ENCODE measurements at places on chromosomes 16 and 17. TPM values are rescaled to one million over a fixed set of nuclear protein-coding genes. Genes with fewer than 3 reads are reported as not detected.
A peak's percentile ranks its signal among the peaks of the same experiment; 100 is the strongest.

DNA sequence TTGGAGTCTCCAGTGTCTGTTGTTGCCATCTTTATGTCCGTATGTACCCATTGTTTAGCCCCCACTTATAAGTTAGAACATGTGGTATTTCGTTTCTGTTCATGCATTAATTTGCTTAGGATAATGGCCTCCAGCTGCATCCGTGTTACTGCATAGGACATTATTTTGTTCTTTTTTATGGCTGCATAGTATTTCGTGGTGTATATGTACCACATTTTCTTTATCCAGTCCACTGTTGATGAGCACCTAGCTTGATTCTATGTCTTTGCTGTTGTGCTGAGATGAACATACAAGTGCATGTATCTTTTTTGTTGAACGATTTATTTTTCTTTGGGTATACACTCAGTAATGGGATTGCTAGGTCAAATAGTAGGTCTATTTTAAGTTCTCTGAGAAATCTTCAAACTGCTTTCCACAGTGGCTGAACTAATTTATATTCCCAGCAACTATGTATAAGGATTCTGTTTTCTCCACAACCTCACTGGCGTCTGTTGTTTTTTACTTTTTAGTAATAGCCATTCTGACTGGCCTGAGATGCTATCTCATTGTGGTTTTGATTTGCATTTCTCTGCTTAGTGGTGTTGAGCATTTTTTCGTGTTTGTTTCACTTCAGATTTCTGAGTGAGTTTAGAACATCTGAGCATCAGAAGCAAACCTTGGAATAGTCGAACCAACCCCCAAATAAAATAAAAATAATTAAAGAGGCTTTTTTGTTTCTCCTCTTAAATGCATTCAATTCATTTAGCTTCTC lies 304.7 kb downstream of the ZFHX3 start:
- DNase-seq, result no peak
- H3K27me3 ChIP-seq, result no peaks in the 10 kb centered on the region
- no peak overlapping the region for H3K4me3 ChIP-seq
- H3K36me3 ChIP-seq, result no peaks in the 10 kb centered on the region
- peaks cover 9% of the 10 kb centered on the region for H3K4me1 ChIP-seq
- no peak overlapping the region for H3K27ac ChIP-seq

Gene CXCL16
- 4.0 TPM for total RNA-seq

Gene NLRC3
- 0.09 TPM for total RNA-seq

Gene KRT23
- not detected for total RNA-seq

Gene PRAC1
- 129 TPM for total RNA-seq

DNA sequence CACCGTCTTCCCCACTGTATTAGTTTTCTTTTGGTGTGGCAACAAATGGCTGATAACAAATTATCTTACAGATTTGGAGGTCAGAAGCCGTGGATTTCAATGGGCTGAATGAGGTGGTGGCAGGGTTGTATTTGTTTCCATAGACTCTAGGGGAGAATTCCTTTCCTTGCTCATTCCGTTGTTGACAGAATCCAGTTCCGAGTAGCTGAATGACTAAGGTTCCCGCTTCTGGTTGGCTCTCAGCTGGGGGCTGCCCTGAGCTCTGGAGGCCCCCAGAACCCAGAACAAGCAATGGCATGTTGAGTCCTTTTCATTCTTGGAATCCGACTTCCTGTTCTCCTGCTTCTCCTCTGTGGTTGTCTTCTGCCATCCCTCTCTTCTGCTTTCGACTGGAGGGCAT lies 280.4 kb downstream of the SNX29 start:
- H3K4me3 ChIP-seq, result no peak overlapping the region
- DNase-seq, result no peak
- H3K4me1 ChIP-seq, result no peaks in the 10 kb centered on the region

GRCh38 chr16:85777583-85778310 lies 21.6 kb downstream of the EMC8 start:
- no peaks in the 10 kb centered on the region for H3K4me1 ChIP-seq
- H3K27ac ChIP-seq, result no peak overlapping the region
- DNase-seq, result no peak
- H3K36me3 ChIP-seq, result peaks cover 42% of the 10 kb centered on the region
- H3K4me3 ChIP-seq, result no peak overlapping the region

Gene IQCK
- 14.1 TPM for total RNA-seq

DNA sequence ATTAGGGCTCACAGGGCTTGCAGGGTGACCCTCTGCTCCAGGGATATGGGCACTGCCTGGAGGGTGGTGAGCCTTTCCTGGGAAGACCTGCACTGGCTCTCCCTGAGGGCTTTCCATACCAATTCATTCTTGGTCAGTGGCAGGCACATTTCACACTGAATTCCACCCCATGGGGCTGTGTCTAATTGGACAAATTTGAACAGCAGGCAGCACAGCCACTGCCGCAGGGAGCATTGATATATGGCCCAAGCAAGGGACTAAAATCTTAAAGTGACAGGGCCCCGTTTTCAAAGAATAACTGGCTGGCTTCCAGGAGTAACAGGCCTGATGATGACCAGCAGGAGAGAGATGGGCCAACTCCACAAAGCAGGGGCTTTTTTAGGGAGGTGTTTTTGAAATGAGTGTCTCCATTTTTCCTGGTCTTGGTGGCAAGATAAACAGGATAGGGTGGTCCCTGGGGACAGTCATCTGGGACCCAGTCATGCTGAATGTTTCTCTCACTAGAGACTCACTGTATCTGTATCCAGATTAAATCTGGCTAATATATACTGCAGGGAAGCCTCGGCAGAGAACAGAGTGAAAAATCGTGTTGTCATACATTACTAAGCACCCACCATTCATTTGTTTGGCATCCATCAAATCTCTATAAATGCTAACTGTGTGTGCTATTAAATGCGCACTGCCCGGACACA lies 74.1 kb upstream of the TBX2 start:
- DNase-seq, result peak; percentile 67
- H3K4me3 ChIP-seq, result no peak overlapping the region
- peaks cover 17% of the 10 kb centered on the region for H3K4me1 ChIP-seq
- no peaks in the 10 kb centered on the region for H3K27me3 ChIP-seq
- H3K27ac ChIP-seq, result no peak overlapping the region

GRCh38 chr17:81166033-81166492 lies at the start of gene AATK:
Gene AATK, minus strand, starts transcription at chr17:81166221. Its CDS starts 229 bp downstream, at chr17:81165992.
- H3K27ac ChIP-seq, result no peak within 1 kb of the TSS
- DNase-seq, result no peak
- peak within 1 kb of the TSS; percentile 24 for H3K4me3 ChIP-seq
- no peaks in the 10 kb centered on the region for H3K36me3 ChIP-seq

DNA sequence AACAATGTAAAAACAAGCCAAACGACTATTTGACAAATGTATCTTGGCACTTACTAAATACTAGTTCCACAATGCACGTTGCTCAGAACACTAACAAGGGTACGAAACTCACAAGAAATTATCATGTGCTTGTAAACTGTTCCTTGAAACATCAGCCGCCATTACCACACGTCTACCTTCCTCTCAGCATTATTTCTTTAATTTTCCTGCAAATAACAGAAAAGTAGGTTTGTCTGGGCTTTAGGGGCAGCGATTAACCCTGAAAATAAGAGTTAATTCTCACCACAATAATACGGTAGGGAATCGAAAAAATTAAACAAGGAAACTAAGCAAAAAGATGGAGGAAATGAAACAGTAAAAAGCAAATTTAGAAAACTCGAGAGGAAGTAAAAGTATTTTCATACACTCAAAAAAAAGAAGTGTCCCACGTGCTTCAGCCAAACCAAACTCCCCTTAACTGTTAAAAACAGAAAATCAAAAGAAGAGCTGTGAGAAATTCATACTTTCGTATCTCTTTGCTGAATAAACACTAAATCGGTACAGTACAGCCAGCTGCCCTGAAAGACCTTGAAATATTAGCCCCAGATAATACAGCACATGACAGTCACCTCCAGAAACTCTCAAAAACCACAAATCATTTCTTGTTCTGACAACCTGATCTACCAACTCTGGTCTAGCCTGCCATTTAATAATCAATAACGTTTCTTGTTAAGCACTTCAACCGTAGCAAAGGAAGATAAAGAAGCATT lies 1.2 kb downstream of the ARHGAP17 start:
- DNase-seq, result no peak
- H3K4me1 ChIP-seq, result peaks cover 45% of the 10 kb centered on the region
- no peaks in the 10 kb centered on the region for H3K27me3 ChIP-seq
- peak overlapping the region; percentile 85 for H3K27ac ChIP-seq
- H3K4me3 ChIP-seq, result peak overlapping the region; percentile 79

DNA sequence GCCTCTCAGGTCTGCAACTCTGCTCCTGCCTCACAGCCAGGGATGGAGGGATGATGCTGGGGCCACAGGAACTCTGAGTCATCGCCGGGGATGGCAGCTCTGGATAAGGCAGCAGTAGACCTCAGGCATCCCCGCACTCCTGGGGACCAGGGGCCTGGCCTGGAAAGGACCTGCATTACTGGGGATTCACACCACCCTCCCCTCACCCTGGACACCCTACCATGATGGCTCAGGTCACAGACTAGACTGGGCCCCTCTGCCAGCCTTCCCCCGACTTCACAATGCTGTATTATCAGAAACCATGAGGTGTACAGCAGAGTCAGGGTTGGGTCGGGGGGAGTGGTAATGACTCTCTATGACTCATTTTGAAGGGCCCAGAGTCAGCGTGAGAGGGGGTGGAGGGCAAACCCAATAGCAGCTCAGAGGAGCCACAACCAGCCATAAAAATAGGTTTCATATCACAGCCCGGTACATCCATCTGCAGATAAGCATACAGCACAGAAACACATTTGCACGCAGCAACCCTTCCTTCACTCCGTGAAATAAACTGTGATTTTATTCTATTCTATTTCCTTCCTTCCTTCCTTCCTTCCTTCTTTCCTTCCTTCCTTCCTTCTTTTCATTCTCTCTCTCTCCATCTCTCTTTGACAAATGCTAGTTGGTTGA lies 28.8 kb downstream of the DYNLRB2 start:
- no peak overlapping the region for H3K4me3 ChIP-seq
- no peaks in the 10 kb centered on the region for H3K4me1 ChIP-seq
- H3K36me3 ChIP-seq, result no peaks in the 10 kb centered on the region
- H3K27me3 ChIP-seq, result no peaks in the 10 kb centered on the region

DNA sequence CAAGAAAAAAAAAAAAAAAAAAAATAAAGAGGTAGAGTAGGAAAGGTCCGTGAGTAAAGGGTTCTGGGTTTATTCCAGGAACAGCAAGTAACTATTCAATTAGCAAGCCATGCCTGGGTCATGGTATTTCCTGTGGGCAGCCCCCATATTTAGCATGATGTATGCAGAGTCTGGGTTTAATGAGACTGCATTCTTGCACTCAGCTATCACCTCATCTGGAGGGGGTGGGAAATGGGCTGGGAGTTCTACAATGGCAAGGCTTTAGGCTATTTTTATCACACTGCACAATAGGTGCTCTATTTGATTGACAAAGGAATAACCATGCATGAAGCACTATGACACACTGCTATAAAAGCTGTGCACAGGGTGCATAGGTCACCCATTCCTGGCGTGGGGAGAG lies 104.0 kb upstream of the CCL2 start:
- H3K27ac ChIP-seq, result no peak overlapping the region
- H3K4me1 ChIP-seq, result no peaks in the 10 kb centered on the region
- H3K27me3 ChIP-seq, result peaks cover 12% of the 10 kb centered on the region
- no peaks in the 10 kb centered on the region for H3K36me3 ChIP-seq
- H3K4me3 ChIP-seq, result no peak overlapping the region
- DNase-seq, result no peak

Gene QRICH2
- total RNA-seq, result 4.3 TPM

DNA sequence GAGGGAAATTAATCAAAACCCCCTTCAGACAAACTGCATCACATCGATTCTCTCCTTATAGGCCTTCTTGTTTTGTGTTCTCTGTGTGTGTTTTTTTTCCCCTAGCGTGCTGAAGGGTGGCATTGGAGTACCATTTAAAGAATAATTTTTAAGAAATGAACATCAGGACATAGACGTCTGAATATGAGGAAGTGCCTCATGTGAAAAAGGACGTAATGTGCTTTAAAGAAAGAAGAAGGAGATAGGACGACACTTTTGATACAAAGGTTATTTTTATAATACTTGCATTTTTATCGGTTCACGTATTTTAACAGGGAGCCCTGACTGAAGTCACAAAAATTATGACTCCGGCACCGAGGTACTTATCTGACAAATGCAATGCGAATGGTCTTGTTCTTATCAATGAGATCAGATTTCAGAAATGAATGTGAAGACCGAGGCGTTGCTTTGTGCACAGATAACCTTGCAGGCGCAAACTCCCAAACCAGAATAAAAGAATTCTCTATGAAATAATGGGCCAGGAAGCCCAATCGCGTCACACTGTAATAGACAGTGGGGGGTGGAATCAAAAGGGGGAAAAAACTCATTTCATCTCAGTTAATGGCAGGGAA lies 606.3 kb downstream of the MAF start:
- no peaks in the 10 kb centered on the region for H3K27me3 ChIP-seq
- no peaks in the 10 kb centered on the region for H3K36me3 ChIP-seq
- DNase-seq, result no peak
- H3K4me1 ChIP-seq, result no peaks in the 10 kb centered on the region
- H3K4me3 ChIP-seq, result no peak overlapping the region

Gene WNT3
- 1.3 TPM for total RNA-seq

GRCh38 chr16:20851601-20852000 lies 45.3 kb downstream of the REXO5 start:
- no peaks in the 10 kb centered on the region for H3K27me3 ChIP-seq
- no peaks in the 10 kb centered on the region for H3K4me1 ChIP-seq
- no peak overlapping the region for H3K27ac ChIP-seq
- no peak overlapping the region for H3K4me3 ChIP-seq
- no peaks in the 10 kb centered on the region for H3K36me3 ChIP-seq

- no peaks in the 10 kb centered on the region for H3K36me3 ChIP-seq
- no peak for DNase-seq
- no peak overlapping the region for H3K4me3 ChIP-seq
- no peaks in the 10 kb centered on the region for H3K27me3 ChIP-seq
These were observed 44.7 kb downstream of the HS3ST3A1 start for GRCh38 chr17:13557077-13557476.

Data from A673 (cell line).